Glutamatergic neuron (in vitro differentiated cells): ENCODE measurements at places on chromosomes 5 and 9.
A peak's percentile ranks its signal among the peaks of the same experiment; 100 is the strongest.

- no peak for DNase-seq
These were observed 10.2 kb downstream of the COL27A1 start for GRCh38 chr9:114165407-114166102.

- no peak for DNase-seq
These were observed 30.5 kb upstream of the EEIG1 start for GRCh38 chr9:128011071-128011817.

- DNase-seq = no peak
These were observed 73.5 kb downstream of the MFAP3 start for GRCh38 chr5:154112255-154112654.

DNA sequence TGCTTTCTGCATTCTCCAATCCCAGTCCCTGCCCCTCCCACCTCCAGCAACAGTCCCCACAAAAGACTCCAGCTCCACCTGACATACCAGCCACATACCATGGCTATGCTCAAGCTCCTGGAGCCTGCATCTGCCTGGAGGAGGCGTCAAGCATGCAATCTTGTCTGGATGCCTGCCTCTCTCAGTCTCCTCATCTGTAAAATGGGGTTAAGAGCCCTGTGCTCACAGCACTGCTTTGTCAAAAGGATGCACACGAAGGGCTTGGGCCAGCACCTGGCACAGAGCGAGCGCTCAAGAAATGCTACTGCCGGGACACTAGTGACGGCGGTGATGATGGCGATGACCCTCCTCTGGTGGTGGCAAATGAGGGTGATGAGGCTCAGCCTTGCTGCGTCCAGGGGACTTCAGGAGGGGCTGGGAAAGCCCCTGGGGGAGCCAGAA is 202.9 kb upstream of the IER5L start:
- no peak for DNase-seq

DNA sequence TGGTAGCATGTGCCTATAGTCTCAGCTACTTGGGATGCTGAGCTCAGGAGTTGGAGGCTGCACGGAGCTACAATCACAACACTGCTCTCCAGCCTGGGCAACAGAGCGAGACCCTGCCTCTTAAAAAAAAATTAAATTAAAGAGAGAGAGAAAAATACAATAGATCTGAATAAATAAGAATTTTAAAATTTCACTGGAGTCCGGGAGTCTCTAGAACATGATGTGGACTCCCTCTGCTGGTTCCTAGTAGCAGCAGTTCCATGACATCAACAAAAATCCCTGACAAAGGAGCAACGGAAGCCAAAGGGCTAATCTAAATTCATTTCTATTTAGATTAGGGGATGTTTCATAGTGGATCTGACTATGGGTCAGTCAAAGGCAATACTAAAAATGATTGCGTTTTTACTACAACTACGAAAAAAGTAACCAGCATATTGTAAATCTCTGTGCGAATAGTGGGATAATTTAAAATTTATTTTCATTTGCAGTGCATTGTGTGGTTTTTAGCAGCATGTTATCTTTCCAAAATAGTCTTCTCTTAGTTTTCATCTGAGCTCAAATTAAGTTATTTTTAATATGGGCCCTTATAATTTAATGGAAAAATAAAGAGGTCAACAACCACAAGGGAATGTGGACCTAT is 6.7 kb downstream of the INIP start:
- no peak for DNase-seq

GRCh38 chr5:31459594-31459993 is 72.3 kb downstream of the DROSHA start:
- DNase-seq = no peak

GRCh38 chr9:4475301-4475700 is 15.0 kb upstream of the SLC1A1 start:
- DNase-seq = no peak

DNA sequence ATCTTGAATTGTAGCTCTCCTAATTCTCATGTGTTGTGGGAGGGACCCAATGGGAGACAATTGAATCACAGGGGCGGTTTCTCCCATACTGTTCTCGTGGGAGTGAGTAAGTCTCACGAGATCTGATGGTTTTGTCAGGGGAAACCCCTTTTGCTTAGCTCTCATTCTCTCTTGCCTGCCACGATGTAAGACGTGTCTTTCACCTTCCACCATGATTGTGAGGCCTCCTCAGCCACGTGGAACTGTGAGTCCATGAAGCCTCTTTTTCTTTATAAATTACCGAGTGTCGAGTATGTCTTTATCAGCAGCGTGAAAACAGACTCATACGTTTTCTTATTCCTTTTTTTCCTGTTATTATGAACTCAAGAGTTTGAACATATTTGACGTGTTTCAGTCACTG is 39.1 kb downstream of the RETREG1 start:
- DNase-seq = no peak

DNA sequence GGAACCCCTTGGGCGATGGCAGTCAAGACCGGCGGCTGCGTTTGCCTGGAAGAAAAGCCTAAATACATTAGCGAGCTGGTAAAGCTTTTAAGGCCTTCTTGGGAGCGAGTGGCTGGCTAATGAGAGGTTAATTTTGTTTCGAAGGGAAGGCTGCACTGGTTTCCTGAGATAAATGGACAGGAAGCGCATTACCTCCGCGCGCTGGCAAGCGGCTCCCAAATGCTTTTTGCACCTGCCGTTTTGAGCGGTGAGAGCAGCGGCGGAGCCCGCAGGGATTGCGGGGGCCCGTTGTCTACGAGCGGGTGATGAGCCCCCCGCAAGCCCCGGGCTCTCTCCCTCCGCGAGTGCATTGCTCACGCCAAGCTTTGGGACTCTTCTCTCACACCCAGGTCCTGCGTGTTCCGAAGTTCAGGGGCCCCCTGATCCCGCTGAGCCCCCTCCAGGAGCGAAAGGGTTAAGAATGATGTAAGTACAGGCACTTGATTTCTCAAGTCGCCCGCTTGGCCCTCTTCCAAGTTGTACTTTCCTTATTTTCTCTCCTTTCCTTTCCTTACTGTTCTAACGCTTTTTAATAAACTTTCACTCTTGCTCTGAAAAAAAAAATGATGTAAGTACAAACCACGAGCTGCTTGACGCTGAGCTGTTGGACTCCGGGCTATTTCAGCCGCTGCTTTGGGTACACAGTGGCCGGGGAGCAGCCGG is 3.1 kb upstream of the RGMB start:
- peak; percentile 40 for DNase-seq

DNA sequence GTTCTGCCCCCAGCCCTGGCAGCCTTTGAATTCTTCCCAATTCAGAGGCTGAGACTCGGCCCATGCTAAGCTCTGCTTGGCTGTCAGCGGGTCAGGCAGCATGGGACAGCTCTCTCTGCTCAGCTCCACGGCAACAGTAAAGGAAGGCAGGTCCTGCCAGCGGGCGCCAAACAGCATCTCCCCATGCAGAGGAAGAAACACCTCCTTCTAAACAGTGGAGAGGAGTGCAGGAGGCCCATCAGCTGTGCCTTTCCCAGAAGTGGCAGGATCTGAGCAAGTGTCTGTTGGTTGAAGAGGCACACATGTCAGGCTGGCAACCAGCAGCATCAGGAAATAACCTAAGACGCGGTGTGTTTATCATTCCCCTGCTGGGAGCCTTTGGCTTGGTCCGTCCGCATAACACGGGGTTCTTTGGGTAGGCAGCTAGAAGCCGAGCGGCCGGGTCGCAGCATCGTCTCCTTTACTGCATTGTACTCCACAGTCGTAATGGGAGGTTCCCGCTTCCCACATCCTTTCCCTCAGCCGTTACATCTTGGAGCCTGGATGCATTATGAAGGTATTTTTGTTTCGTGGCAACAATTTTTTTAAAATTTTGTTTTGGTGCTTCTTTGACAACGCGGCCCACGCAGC is 42.7 kb upstream of the NCS1 start:
- DNase-seq = no peak

GRCh38 chr9:98794802-98795201 is 1.6 kb downstream of the ANKS6 start:
- no peak for DNase-seq

DNA sequence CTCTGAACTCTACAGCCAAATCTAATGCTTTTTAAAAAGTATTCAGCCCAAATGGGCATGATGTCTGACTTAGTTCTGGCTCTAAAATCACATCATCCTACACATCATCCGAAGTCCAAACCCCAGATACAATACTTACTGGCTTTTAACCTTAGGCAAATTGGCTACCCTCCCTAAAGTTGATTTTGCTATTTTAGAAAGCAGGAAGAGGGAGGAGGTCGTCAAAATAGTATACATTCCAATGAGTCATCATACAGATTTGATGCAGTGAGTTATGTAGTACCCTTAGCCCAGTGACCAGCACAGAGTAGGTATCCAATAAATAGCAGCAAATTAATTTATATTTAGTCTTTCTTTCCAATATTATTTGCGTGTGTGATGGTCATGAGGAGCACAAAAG is 582.0 kb upstream of the TUSC1 start:
- no peak for DNase-seq

- DNase-seq = no peak
These were observed 417.1 kb downstream of the CSNK1G3 start for GRCh38 chr5:123929055-123929474.

DNA sequence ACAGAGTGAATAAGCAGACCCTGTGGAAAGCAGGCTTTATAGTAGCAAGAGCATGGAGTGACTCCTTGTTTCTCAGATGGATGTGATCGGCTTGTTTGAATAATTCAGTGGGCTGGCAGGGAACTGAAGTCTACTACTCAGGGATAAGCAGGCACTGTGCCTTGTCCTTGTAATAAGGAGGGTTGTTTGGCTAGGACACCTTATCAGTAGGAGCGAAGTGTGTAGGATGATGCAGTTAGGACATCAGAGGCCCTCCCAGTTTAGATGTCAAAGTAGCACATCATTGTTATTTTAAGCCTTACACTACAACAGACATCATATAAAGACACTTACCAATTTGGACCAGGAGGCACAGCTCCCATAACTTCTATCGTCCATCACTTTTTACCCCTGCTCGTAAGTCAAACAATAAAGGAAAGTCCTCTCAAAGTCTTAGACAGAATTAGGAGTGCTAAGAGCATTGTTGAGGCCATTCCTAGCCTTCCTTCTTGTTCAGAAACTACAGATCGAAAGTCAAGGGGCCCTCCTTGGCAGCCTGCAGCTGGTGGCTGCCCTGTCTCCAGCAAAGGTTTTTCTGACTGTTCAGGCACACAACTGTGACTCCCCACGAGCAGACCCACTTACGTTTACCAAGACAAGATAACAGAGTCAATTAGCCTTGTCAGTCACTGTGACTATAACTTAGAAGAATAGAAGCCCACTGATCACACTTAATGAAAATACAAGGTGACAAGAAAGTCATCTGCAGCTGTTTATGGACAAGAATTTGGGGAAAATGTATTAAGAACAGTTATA is 218.6 kb downstream of the SNX18 start:
- DNase-seq = no peak

DNA sequence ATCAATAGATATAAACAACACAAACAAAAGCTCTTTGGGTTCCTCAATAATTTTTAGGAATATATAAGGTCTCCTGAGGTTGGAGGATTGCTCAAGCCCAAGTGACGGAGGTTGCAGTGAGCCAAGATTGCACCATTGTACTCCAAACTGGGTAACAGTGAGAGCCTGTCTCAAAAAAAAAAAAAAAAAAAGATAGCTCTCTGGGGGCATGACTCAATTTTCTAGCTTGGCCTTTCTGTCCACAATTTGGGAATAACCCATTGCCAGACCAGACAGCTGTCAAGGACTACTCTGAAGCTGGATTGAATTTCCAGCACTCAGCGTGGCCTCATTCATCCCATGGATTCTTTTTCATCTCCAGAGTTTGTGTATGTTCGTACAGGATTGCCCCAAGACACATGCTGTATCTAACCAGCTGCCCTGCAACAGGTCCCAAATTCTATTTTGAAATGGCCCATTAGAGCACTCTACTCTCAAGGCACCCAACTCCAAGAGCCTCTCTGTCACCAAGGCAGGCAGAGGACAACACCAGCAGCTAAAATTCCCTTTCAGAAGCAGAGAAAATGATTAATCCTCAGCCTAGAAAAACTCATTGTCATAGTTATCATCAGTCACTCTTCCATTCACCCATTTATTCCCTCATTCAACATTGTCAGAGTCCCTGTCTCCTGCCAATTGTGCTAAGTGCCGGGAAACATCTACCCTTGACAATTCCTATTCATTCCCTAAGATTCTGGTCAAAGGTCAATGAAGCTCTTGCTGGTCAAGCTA is 8.7 kb downstream of the FAM193B start:
- DNase-seq = no peak

- no peak for DNase-seq
These were observed 267.9 kb upstream of the PDE4D start for GRCh38 chr5:60161340-60161934.
